ENCODE measurements at places on chromosomes 1 and 21.

DNA sequence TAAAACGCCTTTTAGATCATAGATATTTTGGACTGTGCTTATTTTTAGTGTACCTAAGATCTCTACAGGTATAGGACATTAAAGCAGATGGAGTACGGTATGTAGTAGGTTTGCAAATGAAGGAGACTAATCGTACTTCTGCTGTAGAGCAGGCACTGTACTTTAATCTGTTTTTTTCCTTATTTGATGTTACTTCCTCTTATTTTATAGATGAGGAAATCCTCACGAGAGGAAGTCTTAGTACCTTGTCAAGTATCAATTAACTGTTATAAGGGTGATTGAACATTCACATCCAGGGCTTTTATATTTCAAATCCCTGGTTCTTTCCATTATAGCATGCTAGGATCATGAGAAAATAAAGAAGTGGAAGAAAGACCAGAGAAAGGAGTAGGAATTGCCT lies 41.1 kb downstream of the CACHD1 start:
- no peak for DNase-seq

GRCh38 chr1:64960731-64961130 lies 5.6 kb downstream of the JAK1 start:
- no peak for DNase-seq

- DNase-seq = no peak
These were observed 310.3 kb downstream of the NFIA start for GRCh38 chr1:61392409-61393242.

DNA sequence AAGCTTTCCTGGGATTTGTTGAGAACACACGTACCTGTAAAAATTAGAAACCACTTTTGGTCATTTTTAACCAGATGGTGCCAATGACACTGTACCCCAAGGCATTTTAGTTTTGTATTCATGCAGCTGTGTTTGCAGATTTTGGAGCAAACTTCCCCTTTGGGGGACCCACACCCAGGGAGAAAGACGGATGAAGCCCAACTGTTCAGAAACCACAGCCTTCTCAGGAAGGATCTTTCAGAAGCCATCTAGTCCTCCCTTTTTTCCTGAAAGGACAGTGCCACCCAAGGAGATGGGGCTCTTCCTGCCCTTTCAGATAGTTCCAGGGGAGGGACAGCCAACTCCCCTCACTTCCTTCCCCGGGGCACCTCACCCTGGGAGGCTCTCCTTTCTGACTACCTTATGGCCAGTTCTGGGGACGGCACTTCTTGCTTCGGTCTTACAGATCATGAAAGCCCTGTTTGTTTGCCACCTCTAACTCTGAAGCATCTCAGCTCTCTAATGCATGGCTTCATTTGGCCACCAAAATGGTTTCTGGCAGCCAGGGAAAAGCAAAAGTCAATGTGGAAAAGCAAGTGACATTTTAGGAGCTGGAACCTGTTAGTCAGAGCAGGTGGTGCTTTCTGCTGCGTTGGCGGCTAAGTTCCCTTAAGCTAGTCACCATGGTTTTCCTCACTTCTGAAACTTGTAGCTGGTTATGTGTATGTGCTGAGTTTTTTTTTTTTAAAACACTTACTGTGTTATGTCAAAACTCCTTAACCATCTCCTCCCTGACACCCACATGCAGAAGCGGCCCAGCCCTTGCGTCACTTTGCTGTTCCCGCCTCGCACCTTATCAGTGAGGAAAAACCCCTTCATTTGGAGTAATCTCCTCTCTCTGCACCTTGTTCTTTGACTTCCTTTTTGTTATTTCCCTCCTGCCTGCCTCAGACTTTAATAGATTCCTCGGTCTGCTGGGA lies 10.1 kb downstream of the TMCC2 start:
- DNase-seq = no peak

DNA sequence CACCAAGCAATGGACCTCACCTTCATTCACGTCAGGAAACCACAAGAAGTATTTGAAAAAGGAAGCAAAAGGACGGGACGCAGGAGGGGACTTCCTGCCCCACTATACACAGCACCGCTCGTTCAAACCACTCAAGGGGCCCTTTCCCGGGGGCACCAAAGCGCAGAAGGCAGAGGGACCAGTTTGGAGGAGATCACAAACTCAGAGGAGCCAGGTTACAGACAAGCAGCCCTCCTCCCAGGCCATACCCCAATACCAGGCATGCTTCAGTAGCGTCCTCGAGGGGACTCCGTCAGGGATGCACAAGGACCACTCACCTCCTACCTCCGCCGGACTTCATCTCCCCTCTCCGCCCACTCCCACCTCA lies 685 bp downstream of the CRTC2 start:
- no peak for DNase-seq

- DNase-seq = no peak
These were observed 504.9 kb downstream of the OMA1 start for GRCh38 chr1:58041621-58042020.

DNA sequence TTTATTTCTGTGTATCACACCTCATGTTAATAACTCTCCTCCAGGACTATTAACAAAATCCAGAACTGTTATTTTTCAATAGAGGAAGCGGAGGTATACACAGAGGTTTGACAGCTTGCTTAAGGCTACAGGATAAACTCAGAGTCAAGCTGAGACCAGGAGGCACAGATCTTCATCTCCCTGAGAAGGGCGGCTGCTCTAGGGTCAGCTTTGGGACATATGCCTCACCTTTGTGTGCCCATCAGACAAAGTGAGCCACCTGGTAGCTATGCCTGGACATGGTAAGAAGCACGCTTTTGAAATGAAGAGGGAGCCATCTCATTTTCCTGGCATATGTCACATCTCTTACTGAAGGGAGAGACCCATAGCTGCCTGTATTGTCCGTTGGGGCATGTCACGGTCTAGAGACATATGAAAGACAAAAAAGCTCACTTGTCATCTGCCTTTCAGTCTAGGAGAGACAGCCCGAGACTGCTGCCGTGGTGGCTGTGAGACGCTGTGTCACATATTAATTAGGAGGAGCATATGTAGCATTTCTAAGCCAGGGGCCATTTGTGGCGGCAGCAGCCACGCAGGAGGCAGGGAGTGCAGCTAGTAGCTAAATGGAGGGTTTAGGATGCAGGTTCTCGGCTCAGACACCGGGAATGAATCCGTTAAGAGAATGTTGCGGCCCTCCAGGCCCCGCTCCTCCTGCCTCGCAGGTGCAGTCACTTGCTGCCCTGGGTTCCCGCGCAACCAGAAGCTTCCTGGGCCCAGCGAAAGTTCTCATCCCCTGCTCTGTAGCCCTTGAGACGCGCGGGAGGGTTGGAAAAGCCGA lies 161.3 kb upstream of the C1orf21 start:
- no peak for DNase-seq

- no peak for DNase-seq
These were observed 2.8 kb upstream of the ECE1 start for GRCh38 chr1:21292984-21293536.

DNA sequence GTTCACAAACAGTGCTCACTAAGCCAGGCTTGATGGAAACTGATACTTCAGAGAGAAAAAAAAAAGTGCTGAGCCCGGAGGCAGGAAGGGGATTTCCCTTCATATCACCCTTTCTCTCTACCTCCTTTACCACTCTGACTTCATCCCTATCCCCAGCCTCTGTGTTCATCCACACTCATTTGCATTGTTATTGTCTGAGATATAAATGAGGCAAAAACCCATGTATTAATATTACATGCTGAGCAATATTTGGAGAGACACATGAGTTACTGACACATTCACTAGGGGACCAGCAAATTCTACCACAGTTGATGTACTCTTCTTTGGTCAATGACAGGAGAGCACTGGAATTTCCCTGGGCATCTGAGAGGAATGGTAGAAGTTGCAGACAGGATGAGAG lies 175.8 kb downstream of the TNFSF18 start:
- no peak for DNase-seq

DNA sequence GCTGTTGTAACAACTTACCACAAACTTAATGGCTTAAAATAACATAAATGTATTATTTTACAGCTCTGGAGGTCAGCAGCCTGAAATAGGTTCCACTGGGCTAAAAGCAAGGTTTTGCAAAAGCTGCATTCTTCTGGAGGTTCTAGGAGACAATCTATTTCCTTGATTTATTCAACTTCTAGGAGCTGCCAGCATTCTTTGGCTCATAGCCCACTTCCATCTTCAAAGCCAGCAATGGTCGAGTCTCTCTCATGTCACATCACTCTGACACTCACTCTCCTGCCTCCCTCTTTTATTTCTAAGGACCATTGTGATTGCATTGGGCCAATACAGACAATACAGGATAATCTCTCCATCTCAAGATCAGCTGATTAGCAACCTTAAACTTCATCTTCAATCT lies 15.1 kb upstream of the FOXJ3 start:
- DNase-seq = no peak

GRCh38 chr1:175075572-175076568 lies 8.2 kb downstream of the TNN start:
- DNase-seq = no peak

DNA sequence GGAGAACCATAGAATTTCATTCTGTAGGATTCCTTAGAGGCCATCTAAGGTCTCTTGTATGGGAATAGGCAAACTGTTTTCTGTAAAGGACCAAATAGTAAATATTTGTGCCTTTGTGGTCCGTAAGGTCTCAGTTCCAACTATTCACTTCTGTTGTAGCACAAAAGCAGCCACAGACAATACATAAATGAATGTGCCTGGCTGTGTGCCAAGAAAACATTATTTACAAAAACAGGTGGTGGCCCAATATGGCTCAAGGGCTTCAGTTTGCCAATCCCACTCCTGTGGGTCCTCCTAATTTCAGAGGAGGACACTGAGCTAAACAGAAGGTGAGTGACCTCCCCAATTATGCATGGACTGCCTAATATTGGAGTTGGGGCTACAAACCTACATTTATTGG lies 67.6 kb upstream of the EDEM3 start:
- no peak for DNase-seq

DNA sequence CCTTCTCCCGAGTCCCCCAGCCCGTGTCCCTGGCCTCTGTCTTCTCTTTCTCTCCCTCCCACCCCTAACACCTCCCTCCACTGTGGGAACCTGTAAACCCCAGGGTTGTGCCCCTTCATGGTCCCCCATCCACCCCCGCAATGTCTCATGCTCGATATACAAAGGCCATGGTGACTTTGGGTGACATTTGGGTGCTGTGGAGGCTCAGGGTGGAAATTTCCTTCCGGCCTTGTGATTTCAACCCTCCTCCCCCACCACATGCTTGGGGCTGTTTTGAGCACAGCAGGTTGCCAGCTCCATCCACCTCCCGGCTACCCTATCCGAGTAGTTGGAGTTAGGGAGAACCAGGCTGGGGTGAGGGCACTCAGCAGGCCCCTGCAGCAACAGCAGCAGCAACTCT lies 25.7 kb upstream of the VPS13D start:
- no peak for DNase-seq

DNA sequence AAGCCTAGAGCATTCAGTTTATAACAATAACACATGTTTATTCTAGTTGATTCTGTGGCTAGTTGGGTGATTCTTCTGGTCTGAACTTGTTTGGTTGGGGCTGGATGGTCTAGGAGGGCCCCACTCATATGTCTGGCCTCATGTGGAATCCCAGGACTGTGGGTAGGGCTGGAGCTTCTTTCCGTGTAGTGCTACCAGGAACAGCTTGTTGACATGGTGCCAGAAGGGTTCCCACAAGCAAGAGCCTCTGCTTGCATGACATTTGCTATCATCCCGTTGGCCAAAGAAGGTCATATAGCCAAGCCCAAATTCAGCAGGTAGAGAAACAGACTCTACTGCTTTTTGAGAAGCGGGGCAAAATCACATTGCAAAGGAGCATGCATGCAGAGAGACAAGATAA lies 67.6 kb upstream of the PPP2R5A start:
- no peak for DNase-seq

- no peak for DNase-seq
These were observed 23.3 kb downstream of the SLC2A1 start for GRCh38 chr1:42935313-42935895.

- DNase-seq = no peak
These were observed 283.0 kb upstream of the PLXNA2 start for GRCh38 chr1:208527156-208527555.

DNA sequence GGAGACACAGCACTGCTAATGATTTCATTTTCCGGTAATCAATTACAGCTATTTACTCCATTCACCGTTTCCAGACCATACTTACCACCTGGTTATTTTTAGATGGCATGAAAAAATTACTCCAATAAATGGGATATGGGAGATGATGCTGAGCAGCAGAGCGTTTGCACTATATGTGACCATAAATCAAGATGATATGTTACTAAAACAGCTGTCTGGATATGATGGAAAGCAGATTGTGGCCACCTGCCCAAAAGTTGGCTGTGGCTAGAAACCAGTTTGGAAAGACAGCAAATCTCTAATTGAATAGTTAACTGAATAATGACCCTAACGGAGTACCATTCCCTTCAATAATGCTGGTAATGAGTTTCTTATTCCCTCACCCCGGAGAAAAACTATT lies 22.5 kb upstream of the KCTD3 start:
- no peak for DNase-seq

- no peak for DNase-seq
These were observed 27.8 kb downstream of the FBXO42 start for GRCh38 chr1:16324456-16324890.

DNA sequence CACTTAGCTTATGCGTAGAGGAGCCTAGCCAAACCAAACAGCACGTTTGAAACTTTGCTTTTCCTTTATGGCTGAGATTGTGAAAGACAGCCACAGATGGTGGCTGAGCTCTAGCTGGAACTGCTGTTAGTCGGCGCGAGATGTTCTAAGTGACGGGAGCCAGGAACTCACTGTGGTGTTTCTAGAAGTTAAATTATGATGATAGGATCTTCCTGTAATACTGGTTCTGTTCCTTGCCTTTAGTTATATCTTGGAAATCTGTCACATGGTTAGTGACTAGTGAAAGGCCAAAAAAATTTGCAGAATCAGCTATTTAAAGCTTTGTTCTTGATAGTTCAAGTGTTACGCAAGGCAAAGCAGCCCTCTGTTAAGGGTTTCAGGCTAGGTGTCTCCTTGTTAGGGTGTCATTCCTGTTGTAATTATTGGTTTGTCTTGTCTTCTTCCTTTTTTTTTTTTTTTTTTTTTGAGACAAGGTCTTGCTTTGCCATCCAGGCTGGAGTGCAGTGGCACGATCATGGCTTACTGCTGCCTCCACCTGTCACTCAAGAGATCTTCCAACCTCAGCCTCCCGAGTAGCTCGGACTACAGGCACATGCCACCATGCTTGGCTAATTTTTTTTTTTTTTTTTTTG lies 22.6 kb downstream of the AK4 start:
- DNase-seq = no peak

DNA sequence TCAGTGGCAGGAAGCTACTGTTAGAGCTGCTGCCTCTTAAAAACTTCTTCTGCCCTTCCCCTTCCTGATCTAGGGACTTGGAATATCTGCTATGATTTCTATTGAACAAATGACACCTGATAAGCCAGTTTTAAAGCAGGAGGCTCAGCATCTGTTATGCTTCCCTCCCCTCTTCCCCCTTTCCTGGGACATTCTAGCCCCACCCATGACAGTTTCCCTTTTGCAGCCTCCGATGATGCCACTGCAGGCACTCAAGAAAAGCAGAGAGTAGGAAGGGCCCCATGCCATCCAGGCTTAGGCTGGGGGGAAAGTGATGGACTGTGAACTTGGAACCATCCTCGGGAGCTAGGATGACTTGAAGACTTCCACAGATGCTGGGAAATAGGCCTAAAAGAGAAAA lies 15.1 kb upstream of the EPB41 start:
- DNase-seq = no peak

GRCh38 chr1:177054542-177054941 lies 110.0 kb downstream of the ASTN1 start:
- no peak for DNase-seq

GRCh38 chr1:213186168-213186567 lies 135.1 kb downstream of the RPS6KC1 start:
- no peak for DNase-seq

GRCh38 chr1:235015291-235015985 lies 113.2 kb downstream of the TOMM20 start:
- no peak for DNase-seq

- no peak for DNase-seq
These were observed 368.3 kb downstream of the PCP4 start for GRCh38 chr21:40235528-40235927.
